ENCODE measurements at places on chromosomes 2 and 18.

GRCh38 chr2:240589850-240590525 is 3.5 kb downstream of the CAPN10 start:
- no peak for DNase-seq

DNA sequence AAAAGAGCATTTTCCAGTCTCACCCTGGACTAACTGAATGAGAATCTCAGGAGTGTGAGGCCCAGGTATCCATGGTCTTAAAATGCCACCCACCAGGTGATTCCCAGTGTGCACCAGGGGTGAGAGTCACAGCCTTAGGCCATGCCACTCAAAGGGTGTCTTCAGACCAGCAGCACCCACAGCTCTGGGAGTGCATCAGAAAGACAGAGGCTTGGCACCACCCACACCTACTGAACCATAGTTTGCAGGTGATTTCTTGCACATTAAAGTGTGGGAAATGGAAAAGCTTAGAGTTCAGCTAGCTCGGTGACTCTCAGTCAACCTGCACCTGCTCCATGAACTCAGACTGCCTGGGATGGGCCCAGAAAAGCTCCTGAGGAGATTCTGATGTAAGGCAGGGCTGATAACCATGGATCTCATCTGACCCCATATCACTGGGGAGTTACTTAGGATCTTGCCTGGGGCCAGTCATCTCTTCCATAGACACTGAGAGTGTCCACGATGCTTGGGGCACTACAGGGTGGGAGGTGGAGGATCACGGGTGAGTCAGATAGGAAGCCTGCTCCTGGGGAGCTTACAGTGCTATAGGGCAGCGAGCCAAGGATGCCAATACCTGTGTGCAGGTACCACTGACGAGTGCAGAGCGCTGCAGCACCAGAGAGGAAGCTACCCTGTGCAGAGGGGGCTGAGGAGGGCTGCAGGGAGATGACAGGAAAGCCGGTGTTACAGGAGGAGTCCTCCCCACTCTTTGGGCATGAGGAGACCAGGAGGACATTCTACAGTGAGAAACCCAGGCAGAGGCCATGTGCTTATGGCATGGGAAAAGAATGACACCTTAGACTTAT is 4.6 kb downstream of the IL37 start:
- DNase-seq, result no peak

GRCh38 chr18:28875059-28875458 is 698.1 kb upstream of the CDH2 start:
- DNase-seq, result no peak

DNA sequence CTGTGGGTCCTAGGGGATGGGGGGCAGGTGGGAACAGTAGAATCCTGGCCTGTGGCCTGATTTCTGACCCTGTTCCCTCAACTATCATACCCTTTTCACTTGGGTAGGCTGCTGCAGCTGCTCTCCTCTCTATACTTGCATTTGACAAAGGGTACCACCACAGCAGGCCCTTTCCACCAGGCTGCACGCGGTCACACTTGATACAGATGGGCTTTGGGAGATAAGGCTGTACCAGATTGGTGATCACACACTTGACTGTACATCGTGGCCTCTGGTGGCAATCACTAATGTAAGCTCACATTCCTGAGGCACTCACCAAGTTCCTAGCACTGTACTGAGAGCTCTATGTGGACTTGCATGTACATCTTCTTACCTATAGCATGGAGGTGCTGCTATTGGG is 1.6 kb upstream of the RALB start:
- no peak for DNase-seq

- no peak for DNase-seq
These were observed 753.0 kb downstream of the CNTNAP5 start for GRCh38 chr2:124778076-124778475.

DNA sequence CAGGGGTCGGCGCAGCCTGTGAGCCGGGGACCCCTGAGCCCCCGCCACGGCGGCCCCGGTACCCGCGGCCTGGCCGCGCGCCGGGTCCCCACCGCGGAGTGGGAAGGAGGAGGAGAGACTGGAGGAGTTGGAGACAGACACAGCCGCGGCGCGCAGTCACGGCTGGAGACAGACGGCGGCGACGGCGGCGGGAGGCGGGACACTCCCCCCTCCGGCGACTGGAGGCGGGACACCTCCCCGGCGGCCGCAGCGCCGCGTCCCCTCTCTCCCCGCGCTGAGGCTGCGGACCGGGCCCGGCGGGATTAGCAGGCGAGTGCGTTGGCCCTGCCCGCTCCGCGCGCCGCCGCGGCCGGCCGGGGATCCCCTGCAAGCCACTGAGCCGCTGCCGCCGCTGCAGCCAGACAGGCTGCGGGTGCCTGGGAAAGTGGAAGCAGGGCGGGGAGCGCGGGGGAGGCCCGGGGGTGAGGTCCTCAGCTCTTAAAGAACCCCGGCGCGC is 1.0 kb upstream of the LDLRAD4 start:
- DNase-seq, result no peak

GRCh38 chr2:153391131-153391530 is 87.4 kb downstream of the RPRM start:
- no peak for DNase-seq
